ENCODE measurements at places on chromosomes 12 and 14.

DNA sequence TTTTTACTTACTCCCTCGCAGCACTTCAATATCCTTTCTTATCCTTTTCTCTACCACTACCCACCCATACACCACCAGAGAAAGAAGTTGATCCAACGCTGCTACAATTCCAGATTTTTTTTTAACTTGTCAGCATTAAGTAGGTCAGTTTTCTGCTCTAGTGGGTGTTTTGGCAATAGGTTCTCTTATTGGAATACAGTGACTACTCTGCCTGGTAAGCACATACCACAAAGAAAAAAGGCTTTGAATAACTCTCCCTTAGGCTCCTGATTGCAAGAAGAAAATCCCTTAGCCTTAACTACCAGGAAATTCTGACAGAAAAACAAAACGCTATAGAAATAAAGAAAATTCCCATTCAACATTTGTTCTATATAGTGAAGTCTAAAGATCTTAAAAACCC, 72.0 kb downstream of the NUMB start:
- DNase-seq = no peak

DNA sequence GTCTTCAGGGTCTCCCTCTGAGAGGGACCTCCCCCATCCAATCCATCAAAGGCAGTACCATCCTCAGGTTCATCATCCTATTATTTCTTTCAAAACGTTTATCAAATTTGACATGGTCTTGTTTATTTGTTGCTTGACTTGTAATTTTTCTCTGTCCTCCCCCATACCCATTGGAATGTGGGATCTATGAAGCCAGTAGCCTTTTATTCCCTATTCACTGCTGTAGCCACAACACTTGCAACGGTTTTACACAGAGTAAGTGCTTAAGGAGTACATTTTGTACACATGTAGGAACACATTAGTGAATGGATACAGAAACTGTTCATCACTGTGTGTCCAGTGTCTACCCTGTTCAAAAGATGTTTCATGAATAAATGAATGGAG, 41.5 kb downstream of the IGF1 start:
- DNase-seq = no peak

DNA sequence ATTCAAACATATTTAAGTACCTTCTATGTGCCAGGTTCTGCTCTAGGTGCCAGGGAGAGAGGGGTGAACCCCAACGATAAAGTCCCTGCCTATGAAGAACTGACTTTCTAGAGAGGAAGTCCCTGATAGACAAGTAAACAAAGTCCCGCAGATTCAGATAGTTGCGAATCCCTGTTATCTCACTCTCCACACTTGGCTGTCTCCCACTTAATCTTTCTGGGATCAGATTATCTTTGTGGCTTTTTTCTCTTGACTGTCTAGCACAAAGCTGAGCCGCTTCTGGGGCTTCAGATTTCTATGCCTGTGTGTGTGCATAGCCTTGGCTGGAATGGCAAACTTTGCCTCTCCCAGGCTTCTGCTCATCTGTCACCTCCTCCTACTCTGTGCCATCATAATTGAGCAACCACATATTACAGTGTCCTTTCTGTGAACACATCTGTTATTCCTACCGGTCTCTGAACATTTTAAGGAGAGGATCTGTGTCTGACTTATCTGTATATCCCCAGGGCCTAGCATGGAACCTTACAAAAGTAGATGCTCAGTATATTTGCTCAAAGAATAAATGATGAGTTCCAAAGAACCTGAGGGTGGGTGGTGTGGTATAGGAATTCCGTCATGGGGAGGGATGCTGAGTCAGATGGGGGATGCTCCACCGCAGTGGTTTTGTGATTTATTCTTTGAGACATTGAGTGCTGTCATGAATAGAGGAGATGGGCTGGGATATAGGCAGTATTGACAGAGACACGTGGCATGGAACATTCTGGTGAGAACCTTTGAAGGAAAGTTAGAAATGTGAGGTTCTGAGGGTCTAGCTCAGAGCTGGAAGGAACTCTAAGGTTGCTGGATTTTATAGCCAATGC, 28.5 kb downstream of the RGS6 start:
- DNase-seq = no peak

GRCh38 chr12:18430425-18431048, 169.2 kb downstream of the PIK3C2G start:
- no peak for DNase-seq

DNA sequence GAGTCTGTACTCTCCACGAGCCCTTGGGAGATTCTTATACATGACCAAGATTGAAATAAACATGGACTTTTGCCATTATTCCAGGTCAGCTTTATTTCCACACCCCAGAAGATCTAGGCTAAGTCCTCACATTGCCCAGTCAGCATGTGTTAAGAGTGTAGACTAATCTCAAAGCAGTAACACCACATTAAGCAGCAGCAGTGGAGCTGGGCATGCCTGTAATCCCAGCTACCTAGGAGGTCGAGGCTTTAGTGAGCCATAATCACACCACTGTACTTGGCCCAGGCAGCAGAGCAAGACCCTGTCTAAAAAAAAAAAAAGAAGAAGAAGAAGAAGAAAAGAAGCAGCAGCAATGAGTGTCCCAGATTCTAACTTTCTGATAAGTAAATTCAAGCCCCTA, 65.5 kb downstream of the C12orf56 start:
- DNase-seq = no peak

DNA sequence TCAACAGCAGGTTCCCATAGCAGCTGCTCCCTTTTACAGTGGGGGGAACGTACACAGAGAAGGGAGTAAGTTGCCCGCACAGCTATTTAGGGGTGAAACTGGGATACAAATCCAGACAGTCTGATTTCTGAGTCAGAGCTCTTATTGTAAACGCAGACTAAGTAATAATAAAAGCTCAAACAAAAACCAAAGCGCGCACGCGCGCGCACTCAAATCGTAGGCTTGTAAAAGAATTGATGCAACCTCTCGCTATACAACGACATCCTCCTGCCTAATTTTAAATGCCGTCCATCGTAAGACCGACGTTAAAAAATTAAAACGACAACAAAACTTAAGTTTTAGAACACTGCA, 747 bp upstream of the DACT1 start:
- DNase-seq = no peak

DNA sequence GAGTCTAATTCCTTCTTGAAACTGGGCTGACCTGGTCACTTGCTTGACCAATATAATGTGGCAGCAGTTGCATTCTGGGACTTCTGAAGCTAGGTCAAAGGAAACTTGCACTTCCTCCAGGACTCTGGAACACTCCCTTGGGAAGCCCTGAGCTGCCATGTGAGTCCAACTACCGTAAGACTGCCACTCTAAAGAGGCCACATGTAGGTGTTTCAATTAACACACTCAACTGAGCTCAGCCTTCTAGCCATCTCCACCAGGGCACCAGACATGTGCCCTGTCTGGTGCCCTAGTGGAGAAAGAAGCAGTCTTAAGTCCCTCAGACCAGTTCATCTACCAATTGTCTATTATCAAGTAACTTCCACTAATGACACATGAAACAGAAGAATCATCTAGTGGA, 6.1 kb upstream of the TEP1 start:
- no peak for DNase-seq
